Left lung (tissue), 14 donors: ENCODE measurements at places on chromosomes 3 and 15.

DNA sequence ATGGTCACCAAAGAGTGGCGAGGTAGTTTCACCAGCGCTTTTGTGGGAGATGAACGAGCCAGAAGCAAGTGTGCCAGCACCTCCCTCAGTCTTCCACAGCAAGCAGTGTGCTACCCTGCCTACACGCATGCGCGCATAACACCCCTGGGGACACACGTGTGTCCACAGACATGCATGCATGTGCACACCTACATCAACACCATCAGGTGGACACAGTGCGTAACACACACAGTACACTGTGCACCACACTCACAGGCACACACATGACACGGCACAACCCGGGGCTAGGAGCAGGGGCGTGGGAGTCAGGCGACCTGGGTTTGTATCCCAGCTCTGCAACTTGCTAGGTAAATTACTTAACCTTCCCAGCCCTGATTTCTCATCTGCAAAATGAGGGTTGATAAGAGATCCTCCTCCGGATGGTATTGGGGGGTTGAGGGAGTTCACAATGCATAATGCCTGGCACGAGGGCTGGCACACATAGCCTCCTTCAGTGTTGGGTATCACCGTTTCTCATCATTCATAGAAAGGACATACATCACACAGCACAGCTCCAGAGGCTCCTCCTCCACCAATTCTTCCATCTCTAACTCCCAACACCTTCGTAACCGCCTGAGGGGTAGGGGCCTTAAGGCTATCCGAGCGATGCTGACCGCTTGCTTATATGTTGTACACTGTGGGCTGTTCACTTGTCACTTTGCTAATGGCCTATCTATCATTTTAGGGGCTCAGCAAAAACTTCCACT is 174.9 kb downstream of the SMAD6 start:
- no peak for DNase-seq

DNA sequence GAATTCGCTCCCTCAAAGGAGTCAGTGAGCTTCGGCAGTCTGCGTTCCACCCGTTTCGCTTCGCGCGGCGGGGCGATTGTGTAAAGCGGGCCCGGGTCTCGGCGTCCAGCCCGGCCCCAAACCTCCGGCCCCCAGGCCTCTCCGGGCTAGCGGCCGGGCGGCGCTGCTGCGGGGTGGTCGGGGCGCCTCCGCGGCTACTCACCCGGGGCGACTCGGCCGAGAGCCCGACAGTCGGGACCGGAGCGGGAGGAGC is 412 bp downstream of the CHDH start:
- DNase-seq: no peak

DNA sequence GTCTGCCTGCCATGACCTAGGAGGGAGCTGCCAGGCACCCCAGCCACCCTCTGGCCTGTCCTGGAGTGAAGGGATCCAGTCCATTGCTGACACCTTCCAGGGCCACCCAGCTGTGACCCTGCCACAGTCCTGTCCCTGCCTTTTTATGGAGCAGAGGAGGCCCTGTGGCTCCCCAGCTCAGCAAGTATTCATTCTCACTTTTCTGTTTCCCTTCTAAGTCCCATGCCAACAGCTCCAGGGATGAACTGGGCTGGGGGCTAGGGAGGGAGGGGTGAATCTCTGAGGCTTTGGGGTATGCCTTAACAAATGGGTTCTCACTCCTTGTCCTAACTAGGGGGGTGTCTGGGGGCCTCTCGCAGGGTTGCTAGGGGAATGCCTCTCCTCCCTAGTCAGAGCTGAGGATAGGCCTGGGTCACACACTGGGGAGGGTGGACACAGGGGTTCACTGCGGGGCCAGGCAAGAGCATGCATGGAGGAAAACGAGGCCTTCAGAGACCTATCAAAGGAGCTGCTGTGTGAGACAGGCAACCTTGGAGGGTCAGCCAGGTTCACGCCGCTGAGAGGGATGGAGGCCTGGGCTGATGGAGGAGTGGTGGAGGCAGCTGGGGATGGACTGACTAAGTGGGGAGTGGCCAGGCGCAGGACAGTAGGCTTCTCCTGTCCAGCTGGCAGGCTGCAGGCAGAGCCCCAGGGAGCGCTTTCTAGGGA is 31.8 kb downstream of the EPHB3 start:
- DNase-seq: no peak

DNA sequence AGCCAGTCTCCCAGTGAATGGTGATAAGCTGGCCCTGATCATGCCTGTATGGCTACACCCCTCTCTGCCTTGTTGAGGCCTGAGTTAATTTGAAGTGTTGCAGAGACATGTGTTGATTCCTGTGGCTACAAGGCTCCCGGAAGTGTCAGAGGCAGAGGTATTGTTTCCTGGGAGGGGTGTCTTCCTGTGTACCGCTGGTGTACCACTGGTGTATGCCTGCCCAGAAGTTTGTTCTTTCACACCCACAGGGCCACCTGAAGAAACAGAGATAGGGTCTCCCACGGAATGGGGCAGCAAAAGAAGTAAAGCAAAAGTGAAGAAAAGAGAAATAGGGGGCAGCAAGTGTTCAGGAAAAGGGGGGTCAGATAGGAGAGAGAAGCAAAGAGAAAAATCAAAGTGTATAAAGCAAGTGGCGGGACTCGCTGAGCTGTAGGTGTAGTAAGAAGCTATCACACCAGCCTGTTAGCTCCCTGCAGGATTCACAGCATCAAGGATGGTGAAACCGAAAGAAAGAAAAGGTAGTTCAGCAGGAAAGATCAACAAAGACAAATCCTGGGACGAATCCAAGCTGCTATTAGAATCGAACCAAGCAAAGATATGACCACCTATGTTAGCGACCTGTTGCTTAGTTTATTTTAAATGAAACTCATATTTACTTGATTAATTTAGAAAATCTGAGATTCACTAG is 36.6 kb upstream of the CD47 start:
- no peak for DNase-seq

DNA sequence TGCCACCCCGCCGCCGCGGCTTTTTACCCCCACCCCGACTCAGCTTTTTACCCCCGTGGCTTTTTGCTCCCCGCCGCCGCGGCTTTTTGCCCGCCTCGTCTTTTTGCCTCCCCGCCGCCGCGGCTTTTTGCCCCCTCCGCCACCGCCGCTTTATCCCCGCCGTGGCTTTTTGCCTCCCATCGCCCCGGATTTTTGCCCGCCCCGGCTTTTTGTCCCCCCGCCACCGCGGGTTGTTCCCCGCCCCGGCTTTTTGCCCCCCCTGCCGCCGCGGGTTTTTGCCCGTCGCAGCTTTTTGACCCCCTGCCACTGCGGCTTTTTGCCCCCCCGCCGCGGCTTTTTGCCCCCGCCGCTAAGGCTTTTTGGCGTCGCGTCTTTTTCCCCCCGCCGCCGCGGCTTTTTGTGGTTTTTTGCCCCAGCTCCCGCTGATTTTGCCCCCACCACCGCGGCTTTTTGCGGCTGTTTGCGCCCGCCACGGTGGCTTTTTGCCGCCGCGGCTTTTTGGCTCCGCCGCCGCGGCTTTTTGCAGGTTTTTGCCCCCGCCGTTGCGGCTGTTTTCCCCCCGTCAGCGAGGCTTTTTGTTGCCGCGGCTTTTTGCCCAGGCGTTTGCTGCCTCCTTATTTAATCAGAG is 597.2 kb downstream of the GOLGA6L6 start:
- DNase-seq: no peak

DNA sequence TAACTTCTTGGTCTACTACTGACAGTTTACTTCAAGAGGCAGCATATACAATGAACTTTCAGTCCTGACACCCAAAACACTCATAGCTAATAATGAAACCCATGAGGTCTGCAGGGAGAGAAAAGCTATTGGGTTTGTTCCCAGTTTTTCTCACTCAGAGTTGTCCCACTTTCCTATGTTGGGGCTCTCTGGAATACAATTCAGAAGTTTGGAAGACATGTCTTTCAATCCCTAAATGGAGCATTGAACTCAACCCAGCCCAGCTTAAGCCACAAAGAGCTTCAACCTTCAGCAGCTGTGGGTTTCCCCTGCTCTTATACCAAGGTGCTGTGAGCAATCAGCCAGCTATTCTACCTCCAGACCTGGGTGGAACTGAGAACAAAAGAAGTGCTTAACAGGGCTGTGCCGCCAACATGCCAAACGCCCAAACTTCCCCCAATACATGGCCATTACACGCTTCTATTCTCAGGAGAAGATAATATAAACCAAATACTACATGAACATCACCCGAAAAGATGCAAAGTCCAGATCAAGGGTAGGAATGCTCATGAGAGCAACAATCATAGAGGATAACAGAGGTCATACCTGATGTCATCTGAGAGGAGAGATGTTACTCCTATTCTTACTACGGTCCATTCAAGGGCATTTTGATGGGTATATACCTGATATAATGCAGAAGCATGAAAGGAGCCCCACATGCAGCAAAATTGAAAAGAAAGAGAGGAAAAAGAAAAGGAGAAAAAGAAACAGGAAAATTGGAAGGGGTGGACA is 131.2 kb upstream of the TGFBR2 start:
- no peak for DNase-seq

DNA sequence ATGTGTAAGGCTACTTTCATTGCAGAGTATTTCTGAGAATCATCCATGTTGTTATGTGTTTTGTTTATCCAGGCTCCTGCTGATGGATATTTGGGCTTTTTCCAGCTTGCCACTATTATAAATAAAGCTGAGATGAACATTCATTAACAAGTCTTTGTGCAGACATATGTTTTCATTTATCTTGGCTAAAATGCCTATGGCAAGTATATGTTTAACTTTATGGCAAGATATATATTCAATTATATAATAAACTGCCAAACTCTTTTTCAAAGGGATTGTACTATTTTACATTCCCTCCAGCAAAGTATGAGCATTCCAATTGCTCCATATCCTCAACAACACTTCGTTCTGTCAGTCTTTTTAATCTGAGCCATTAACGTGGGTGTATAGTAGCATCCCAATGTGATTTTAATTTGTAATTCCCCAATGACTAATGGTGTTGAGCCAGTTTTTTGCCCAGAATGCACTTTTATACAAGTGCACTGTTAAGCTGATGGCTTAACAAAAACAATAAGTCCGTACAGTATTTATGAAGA is 452.4 kb downstream of the SHQ1 start:
- DNase-seq: no peak

GRCh38 chr15:57762302-57762701 is 55.8 kb downstream of the POLR2M start:
- no peak for DNase-seq

DNA sequence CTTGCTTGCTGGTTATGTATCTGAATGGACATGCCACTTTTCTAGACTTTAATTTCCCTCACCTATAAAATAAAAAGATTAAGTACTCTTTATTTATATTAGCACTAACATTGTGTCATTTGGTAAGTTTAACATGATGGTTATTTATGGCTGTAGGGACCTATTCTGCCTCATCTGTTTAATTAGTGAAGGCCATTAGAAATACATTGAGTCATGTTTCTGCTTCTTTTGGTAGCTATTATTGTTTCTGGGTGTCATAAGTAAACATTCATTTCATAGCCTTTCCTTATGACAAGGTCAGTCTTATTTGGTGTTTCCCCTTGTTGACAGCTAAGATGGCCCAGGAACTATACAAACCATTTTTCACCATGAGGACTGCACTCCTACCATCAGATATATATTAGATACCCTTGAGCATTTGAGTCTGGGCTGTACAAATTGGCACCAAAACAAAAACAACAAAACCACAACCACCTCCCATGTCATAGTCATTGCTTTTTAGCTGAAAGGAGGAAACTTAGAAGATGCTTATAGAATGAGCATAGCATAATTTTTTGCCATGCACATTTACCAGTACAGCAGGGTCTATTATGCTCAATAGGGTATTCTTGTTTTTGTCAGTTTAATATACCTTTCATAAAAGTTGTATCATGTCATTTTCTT is 39.3 kb downstream of the SRP14 start:
- no peak for DNase-seq

DNA sequence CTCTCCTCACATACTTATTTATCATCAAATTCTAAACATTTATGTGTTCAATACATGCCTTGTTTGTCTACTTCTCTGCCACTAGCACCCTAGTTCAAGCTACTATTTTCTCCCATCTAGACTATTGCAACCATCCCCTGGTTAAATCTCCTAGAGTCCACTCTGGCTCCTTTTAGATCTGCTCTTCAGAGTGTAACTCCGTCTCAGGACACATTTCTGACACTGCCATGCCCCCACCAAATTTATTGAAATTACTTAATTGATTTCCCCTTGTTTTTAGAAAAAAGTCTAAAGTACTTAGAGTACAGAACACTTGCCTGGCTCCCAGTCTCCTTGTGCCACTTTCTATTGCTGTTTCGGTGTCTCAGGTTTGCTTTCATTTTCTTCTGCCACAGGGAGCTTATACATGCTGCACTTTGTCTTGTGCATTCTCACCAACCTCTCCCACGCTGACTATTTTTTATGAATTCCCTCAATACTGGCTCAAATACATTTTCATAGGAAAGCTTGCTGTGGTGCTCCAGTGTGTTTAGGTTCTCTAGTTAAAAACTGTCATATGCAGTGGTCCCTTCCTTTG is 792.3 kb downstream of the DIPK2A start:
- no peak for DNase-seq

DNA sequence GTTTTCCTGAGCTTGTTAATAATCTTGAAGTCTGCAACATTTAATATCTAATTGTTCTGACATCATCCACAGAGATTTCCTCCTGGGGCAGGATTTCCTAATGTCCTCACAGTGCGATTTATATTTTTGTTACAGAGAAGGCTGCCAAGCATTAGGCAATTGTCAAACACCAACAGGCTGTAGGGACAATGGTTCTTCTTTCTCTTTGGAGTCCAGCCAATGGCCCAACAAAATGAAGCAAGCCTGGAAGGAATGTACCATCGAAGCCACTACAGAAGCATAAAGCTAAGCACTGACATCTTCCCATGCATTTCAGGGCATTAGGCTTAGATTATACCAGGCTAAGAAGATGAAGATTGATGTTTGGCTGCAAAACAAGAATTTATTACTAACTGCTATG is 173.0 kb upstream of the FRMD4B start:
- DNase-seq: no peak

- no peak for DNase-seq
Observed at GRCh38 chr3:127105587-127105986, 87.3 kb upstream of the PRR23E start.

DNA sequence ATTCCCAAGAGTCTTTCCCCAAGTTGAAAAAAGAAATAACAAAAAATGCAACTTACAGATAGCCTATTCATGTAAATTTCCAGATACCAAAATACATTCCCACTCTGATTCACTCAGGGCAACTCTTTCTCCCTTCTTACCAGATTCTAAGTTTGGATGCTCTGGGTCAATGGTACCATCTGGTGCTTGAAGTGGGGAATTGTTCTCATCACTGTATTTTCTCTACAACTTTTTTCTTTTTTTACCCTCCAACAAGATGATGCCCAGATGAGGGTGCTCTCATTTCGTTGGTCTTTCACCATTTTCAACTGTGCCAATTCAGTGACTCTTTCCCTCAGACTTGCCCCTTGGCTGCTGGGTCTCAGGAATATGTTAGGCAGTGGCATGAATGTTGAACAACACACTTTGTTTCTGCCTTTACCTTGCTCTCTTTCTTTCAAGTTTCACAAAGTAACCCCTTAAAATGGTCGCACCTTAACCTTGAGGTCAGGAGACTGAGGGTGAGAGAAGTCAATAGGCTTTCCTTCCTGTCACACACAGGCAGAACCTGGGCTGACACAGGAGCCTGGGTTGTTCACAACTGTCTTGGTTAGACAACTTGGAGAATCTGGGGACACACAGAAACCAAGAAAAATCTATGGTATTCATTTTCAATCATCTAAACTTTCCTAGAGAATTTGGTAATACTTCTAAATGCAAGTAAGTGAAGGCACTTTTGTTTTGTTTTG is 330.7 kb upstream of the SLCO3A1 start:
- DNase-seq: no peak
